ENCODE measurements at places on chromosomes 6 and 20.

GRCh38 chr6:29131691-29132090, 23.8 kb downstream of the OR2J3 start:
- DNase-seq, result no peak

DNA sequence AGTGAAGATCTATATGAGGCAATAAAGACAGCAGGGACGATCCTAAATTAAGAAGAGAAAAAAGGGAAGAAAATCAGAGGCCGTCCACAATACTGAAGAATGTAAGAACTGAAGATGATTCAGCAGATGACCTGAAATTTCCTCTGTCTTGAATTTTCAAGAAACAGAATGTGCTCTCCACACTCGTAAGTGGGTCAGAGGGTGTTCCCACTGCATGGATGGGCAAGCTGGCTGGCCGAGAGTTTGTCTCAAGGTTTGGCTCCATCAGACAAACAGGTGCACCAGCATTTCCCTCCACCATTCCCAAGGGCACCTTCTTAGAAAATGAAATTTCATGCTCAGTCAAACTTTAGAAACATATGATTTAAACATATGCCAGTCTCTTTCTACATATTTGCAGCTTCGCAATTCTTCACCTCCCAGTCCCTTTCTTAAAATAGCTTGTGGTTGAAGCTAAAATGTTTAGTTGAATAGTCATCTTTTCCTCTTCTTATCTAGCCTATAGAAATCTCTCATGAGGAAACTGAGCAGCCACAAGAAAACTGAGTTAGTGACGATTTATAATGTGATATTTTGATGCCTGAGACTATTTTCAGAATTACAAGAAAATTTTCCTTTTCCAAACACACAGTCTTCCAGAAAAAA, 576.4 kb downstream of the PRKN start:
- no peak for DNase-seq

- no peak for DNase-seq
Observed at GRCh38 chr6:160036790-160037206, 67.9 kb downstream of the IGF2R start.

DNA sequence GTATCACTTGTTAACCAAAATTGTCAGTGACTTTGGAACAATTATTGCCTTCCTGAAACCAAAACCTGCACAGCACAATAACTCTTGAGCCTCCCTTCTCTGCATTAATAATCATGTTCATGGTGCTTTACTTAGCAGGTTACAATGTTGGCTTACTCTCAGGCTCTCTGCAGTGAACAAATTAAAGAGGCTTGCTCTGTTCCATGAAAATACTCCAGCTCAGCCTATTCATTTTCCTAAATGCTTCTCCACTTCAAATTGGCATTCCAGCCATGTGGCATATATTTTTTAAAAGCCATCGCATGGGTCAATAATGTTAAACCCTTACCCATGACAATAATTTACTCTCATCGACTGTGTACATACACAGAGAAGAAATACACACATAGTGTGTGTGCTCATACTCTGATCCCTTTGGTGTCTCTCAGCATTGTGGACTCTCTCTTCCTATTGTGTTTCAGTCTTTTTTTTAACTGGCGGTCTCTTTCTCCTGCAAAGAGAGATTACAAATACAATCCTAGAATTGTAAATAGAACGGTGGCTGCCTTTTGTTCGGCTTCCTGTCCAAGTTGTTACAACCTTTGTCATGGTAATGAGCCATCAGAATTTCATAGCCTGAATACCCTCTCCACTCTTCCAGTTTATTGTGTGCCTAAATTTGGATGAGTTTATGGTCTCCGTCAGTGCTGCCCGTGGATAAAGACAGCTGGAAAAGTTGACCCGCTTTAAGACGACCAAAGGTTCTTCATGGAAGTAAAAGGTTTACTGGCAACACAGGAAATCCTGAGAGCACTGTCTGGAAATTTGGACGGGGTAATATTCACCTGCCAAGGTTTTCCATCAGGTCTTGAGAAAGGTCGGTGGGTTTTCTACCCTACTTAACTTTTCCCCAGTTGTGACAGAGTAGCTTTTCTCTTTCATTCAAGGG, 263.6 kb downstream of the CD83 start:
- no peak for DNase-seq

DNA sequence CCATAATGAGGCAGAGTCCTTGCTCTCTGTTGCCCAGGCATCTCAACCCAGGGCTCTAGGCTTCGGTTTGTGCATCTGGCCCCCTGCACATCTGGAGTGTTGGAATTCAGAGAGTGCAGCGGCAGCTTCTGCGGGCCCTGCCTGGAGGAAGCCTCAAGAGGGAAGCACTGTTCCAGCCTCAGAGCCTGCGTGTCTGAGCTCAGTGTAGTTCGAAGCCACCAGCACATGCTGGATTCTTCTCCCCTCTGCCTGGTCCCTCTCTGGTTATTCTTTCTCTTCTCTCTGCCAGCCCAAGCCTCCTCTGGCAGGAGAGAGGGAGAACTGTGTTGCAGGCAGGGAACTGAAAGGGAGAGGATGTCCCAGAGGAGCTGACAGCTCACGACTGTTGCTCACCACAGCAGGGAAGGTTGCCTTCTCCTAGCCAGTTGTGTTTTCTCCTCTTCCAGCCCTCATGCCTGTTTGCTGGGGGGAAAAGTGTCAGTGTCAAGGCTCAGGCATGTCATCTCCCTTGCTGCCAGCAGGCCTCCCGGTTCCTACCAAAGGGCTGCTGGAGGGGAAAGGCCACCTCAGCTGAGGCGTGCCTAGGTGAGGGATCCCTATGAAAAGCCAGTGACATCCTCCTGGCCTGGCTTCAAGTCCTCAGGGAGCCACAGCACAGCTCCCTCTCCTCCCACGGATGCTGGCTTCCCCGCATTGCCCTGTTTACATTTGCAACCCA, 126.0 kb upstream of the LRFN2 start:
- peak; percentile 23 for DNase-seq

DNA sequence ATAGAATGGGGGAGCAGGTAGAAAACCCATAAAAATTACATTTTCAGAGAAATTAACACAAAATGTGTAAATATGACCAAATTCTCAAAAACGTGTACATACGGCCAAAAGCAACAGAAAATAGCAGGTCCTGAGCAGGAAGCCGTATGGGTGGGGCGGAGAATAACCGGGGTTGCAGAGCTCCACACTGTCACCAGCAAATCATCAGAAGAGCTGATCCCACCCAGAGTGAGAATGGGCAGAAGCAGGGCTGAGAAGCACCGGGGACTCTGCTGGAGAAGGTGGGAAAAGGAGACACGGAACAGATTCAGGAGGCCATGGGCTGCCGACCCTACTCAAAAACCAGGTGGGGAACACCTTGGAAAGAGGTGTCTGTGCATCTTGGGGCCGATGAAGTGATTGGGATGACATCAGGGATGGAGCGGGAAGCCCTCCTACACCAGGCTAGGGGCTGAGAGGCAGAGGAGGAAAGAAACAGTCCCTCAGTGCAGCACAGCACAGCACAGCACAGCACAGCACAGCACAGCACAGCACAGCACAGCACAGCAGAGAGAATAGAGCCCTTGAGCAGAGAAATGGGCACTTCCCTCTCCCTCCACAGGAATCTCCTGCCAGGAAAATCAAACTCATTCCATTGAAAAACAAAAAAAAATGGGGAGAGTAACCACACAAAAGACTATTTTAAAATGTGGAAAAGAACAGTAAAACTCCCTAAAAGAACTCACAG, 22.3 kb downstream of the STX7 start:
- no peak for DNase-seq

GRCh38 chr6:168116975-168117899, 38.2 kb upstream of the FRMD1 start:
- DNase-seq, result no peak

- DNase-seq, result no peak
Observed at GRCh38 chr6:143959927-143960326, 48.1 kb downstream of the PLAGL1 start.

DNA sequence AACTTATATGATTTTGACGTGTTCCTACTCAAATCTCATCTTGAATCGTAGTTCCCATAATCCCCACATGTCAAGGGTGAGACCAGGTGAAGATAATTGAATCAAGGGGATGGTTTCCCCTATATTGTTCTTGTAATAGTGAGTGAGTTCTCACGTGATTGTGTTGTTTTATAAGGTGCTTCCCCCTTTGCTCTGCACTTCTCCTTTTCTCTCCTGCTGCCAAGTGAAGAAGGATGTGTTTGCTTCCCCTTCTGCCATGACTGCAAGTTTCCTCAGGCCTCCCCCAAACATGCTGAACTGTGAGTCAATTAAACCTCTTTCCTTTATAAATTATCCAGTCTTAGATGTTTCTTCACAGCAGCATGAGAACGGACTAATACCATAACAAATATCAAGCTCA, 83.2 kb downstream of the MANEA start:
- no peak for DNase-seq

DNA sequence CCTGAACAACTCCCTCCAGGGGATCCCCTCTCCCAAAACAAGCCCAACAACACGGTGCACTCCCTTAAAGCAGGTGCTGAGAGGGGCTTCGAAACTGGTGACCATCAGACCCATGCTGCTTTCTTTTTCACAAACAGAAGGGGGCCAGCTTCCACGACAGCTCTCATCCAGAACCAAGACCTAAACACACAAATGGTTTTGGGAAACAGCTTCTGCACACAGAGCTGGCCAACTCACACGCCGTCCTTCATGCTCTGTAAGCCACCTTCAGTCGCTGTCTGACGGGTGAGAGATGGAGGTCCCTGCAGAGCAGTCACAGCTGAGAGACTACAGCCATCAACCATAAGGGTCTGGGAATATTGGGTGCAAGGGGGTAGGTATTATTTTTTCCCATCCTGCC, 76.3 kb downstream of the ZMYND8 start:
- no peak for DNase-seq

DNA sequence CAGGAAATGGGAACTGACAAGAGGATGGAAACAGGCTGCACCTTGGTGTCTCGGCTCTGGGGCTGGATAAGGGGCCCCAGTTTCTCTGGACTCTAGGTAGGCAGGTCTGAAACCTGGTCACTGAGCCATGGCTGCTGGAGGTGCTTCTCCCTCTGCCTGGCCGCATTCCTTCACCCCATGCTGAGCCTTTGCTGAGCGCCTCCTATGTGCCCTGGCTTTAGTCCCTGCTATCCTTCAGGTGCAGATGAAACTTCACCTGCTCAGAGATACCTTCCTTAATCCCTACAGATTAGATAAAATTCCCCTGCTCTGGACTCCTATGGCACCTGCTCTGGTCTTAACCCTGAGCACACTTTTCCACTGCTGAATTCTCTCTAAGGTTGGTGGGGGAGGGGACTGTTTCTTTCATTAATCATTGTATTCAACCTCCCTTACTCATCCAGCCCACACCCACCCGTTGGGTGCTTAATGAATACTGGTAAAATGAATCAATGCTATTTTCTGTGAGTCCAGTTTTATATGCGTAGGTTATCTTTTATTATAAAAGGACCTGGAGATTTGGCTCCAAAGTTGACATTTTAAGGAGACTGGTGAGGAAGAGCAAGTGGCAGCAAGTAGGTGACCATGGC, 19.3 kb downstream of the MYLK4 start:
- DNase-seq, result no peak

DNA sequence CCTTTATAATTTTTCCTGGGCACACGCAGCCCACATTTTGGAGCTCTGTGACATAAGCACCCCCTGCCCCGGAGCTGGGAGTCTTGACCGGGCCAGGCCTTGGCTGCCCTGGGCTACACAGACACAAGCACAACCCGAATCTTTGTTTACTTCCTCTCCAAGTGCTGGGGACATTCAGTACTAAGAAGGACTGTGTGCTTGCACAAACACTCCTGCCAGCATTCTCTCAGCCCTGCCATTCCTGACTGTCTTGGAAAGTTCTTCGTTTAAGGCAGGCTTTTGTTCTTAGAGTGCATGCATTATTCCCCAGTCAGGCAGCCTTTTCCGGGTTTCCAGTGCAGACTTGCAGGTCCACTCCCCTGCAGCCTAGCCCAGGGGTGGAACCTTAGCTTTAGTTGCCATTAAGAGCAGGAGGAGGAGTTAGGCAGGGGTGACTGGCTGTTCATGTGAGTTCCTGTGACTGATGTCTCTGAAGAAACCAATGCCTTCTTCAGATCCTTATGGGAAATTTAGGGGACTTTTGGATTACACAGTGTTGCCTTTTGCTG, 28.6 kb downstream of the FOXO3 start:
- no peak for DNase-seq

- DNase-seq, result no peak
Observed at GRCh38 chr20:11905460-11906179, 12.1 kb upstream of the BTBD3 start.

GRCh38 chr6:153980171-153980570, 58.9 kb upstream of the OPRM1 start:
- DNase-seq, result no peak

- DNase-seq, result no peak
Observed at GRCh38 chr20:36311854-36312723, 6.0 kb downstream of the DLGAP4 start.

GRCh38 chr20:51393571-51393970, 148.9 kb downstream of the NFATC2 start:
- DNase-seq, result no peak

GRCh38 chr6:22809370-22809769, 240.0 kb downstream of the HDGFL1 start:
- no peak for DNase-seq

DNA sequence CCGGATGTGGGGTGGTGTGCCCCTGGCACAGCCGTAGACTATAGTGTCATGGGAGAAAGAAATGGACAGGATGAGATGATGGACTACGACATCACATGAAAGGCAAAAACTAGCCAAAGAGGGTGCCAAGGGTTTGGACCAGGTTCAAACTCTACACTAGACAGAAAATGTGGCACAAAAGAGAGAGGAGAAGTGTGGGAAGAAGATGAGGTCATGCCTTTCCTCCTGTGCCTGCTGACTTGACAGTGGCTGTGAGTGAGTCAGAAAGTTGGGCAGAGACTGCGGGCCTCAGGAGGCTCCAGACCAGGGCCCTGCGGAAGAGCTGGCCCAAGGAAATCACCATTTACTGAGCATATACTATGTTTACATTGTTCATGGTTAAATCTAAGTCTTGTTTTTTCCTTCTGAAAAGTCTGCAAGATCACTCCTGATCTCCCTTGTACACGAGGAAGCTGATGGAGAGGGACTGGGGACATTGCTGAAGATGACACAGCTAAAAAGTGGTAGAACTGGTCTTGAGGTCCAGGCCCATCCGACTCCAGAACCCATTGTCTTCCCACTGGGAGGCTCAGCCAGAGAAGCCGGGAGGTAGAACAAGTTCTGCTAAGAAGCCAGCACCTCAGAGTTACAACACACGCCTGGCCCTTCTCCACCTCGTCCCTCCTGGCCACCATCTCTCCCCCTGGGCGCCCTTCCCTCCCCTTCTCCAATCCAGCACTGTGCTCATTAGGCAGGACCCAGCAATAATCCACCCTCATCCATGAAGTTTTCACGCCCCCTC, 35.6 kb downstream of the CNKSR3 start:
- DNase-seq, result no peak

DNA sequence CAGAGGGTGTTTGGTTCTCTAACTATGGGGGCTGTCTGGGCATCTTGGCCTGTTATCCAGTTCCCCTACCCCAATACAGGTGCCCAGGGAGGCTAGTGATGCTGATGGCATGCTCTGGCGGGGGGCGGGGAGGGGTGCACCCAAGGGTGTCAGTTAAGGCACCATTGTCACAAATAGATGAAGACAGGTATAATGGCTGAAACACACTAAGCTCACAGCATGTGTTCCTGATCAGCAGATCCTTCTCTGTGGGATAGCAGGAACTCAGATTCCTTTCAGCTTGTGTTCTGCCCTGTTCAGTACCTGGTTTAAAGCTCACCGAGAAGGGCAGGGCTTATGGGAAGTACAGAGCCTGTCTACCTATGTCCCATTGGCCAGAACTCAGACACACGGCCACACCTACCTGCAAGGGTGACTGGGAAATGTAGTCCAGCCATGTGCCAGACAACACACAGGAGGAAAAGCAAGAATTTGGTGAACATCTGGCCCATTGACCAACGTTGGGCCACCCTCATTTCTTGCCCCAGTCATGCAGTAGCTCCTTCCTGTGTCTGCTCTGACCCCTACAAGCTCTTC, 3.4 kb upstream of the RSPO4 start:
- DNase-seq, result peak; percentile 83
